ENCODE measurements at places on chromosomes 4 and X.

GRCh38 chr4:30716681-30717207, 3.4 kb upstream of the PCDH7 start:
- peak overlapping the region; percentile 43 for H3K4me3 ChIP-seq
- H3K4me1 ChIP-seq: peaks cover 42% of the 10 kb centered on the region
- no peak for DNase-seq

- no peaks in the 10 kb centered on the region for H3K36me3 ChIP-seq
- H3K4me3 ChIP-seq: peak within 1 kb of the TSS; percentile 21
- peak within 1 kb of the TSS; percentile 27 for H3K27ac ChIP-seq
- DNase-seq: no peak
- peaks cover 4% of the 10 kb centered on the region for H3K27me3 ChIP-seq
- peaks cover 33% of the 10 kb centered on the region for H3K4me1 ChIP-seq
Measured at GRCh38 chr4:153204247-153204671, at the start of gene TRIM2. Gene TRIM2, plus strand, starts transcription at chr4:153204443. Its CDS starts 88 bp downstream, at chr4:153204531.

GRCh38 chrX:69309074-69309792, 144.0 kb upstream of the PJA1 start:
- no peaks in the 10 kb centered on the region for H3K36me3 ChIP-seq
- no peak for DNase-seq
- H3K27me3 ChIP-seq: peaks cover 6% of the 10 kb centered on the region
- no peaks in the 10 kb centered on the region for H3K4me1 ChIP-seq

- DNase-seq: no peak
- peaks cover 17% of the 10 kb centered on the region for H3K4me1 ChIP-seq
- no peaks in the 10 kb centered on the region for H3K36me3 ChIP-seq
- H3K27me3 ChIP-seq: peaks cover 43% of the 10 kb centered on the region
- peak overlapping the region; percentile 36 for H3K4me3 ChIP-seq
- no peak overlapping the region for H3K27ac ChIP-seq
Measured at GRCh38 chr4:5707778-5708448, 446 bp downstream of the EVC2 start.

DNA sequence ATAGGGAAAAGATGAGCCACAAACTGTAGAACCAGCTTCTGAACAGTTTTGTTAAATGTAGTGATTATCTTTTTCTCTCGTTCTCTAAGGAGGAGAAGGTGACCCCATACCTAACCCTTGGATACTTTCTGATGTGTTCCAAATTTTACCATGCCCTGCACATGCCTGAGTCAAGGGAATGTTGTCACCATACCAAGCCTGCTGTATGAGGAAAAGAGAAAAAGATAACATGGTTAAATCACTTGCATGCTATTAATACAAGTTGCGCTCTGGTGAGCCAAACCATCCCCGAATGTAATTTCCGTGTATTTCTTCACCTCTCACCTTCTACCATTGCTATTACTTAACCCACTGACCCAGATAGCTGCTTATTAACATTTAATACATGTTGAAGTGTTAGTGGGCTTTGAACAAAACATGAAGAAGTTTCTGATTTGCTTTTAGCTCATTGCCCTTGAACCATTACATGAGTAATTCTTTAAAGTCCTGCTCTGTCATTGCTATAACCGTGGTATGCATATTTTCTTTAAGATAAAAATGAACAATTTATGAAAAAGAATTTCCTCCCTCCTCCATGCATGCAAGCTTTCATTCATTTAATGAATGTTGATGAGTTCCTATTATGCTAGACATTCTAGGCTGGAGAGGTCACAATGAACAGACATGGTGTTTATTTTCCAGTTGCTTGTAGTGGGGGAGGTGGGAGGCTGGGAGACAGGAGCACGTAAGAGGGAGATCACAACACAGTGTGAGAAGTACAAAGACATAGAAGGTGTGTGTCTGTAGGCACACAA, 13.6 kb upstream of the KIT start:
- H3K4me1 ChIP-seq: peaks cover 3% of the 10 kb centered on the region
- peaks cover 2% of the 10 kb centered on the region for H3K27me3 ChIP-seq
- H3K36me3 ChIP-seq: no peaks in the 10 kb centered on the region
- no peak overlapping the region for H3K27ac ChIP-seq

GRCh38 chrX:138925330-138925729, 213.8 kb upstream of the FGF13 start:
- no peaks in the 10 kb centered on the region for H3K36me3 ChIP-seq
- H3K27me3 ChIP-seq: no peaks in the 10 kb centered on the region
- no peak for DNase-seq
- H3K4me1 ChIP-seq: no peaks in the 10 kb centered on the region

DNA sequence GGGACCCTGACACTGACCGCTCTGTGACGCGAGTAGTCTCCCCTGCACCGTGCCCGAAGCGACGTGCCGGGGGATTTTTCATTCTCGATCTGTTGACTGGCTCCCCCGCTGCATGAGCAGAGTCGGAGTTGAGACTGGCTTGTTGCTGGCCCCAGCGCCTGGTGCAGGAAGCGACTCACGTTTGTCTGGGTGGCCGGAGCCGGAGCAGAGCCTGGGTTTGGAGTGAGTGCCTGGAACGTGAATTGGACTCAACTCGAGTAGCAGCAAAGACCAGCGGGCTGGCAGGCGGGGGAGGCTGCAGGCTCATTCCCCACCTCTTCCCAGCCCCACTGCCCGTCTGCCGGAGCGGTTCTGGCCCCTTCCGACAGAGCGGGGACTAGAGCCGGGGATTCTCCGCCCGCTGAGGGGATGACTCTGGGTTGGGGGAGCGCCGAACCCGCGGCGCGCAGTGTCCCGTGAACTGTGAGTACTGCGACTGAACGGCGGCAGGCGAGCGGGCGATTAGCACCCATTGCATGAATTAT, 554 bp downstream of the PCDH7 start:
- peaks cover 2% of the 10 kb centered on the region for H3K36me3 ChIP-seq
- peaks cover 64% of the 10 kb centered on the region for H3K27me3 ChIP-seq
- no peak overlapping the region for H3K27ac ChIP-seq
- peaks cover 42% of the 10 kb centered on the region for H3K4me1 ChIP-seq
- H3K4me3 ChIP-seq: peak overlapping the region; percentile 69

Measured in activated naive CD8-positive, alpha-beta T cell treated with anti-CD3 and anti-CD28 coated beads, Interleukin-2, amount 50 U/mL, for 24 hours (primary cell).